T-helper 2 cell (primary cell): ENCODE measurements at places on chromosomes 16 and 17.
A peak's percentile ranks its signal among the peaks of the same experiment; 100 is the strongest.

GRCh38 chr17:32261417-32261736 is 4.3 kb upstream of the RHBDL3 start:
- DNase-seq: no peak

- no peak for DNase-seq
Observed at GRCh38 chr16:87897521-87898505, 28.5 kb upstream of the SLC7A5 start.

- no peak for DNase-seq
Observed at GRCh38 chr17:74879308-74879707, 6.5 kb upstream of the FDXR start.

DNA sequence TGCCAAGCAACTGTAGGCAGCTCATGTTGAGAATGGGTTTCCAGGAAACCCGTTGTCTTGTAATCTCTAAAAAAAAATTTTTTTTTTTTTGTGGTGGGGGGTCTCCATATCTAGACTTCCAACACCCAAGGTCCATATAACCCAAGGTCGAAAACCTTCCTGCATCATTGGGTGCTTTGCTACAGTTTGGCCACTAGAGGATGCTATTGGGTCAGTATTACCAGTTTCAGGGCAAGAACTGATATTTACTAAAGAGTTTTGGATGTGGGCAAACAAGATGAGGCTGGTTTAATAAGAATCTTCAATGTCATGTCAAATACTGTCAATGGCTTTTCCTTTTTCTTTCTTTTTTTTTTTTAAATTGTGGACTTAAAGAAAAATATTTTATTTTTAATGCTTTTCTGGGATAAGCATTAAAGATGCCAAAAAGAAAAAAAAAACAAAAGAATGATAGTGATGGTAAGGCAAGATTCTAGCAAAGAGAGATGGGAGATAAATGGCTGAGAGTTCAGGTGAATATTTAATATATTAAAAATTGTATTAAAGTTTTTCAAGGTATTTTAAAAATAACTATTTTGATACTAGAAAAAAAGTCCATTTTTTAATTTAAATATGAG is 62.2 kb downstream of the DHRS7C start:
- DNase-seq: no peak

DNA sequence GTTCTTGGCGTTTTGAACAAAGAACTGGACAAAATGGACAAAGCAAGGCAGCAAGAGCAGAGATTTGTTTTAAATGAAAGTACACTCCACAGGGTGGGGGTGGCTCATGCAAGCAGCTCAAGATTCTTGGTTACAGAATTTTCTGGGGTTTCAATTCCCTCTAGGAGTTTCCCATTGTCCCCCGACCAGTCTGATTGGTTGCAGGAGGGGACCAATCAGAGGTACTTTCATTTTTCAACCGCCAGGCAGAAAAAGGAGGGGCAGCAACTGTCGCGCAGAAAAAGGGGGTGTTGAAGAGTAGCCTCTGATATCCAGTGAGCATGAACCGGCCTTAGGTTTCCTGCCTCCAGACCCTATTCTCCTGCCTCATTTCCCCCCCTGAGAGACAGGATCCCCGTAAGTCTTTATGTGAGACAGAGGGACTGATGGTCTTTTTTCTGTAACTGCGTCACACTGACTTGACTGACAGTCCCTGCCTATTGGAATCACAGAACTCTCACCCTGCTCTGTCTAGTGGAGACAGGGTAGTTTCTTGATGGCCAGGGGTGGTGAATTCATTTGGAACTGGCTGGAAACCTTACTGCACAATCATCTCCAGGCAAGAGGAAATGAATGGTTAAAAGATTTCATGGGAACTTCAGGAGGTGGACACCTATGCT is 59.4 kb upstream of the ALOX12 start:
- no peak for DNase-seq

DNA sequence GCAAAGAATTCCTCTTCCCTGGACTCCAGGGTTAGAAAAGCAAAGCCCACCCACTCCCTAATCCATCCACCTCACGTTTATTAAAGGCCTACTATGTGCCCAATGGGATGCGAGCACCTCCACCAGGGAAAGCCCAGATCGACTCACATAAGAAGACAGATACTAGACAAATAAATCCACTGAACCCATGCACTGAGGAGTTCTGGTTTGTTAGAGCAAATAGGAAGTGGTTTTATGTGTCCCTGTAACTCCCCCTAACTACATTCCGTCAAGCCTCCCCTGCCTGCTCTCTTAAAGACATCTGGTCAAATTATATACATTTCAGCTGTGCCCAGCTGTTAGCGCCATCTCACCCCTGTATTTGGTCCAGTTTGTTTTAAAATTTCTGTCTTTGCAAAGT is 218.5 kb upstream of the RPL38 start:
- DNase-seq: no peak

DNA sequence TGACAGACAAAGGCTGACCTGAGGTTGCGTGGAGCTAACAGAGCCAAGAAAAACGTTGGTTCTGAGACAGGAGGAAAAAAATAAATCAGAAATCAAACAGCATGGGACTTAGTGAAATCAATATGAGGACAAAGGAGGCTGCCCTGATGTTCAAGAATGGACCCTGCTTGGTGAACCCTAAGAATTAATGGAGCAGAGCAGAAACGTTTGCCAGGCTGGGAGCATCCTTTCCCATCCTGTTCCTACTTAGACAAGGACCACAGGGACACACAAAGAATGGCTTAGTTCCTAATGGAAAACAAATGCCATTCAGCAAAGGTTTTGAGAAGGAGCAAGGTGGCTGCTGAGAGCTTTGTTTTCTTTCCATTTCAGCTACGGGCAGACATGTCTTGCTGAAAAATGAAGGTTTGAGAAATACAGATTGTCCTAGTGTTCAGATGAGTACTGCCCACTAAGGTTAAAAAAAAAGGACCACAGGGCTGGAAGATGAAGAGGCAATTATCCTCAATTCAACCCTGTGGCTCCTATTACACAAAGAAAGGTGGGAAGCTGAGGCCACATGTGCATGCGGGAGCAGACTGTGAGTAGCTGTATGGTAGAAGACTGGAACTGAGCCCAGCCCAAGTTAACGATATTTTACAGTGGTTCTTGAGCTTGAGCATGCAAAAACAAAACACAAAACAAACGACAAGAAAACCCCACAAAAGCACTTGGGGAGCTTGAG is 230.1 kb downstream of the SLC39A11 start:
- no peak for DNase-seq

GRCh38 chr16:79876332-79876730 is 275.8 kb upstream of the MAF start:
- DNase-seq: no peak

DNA sequence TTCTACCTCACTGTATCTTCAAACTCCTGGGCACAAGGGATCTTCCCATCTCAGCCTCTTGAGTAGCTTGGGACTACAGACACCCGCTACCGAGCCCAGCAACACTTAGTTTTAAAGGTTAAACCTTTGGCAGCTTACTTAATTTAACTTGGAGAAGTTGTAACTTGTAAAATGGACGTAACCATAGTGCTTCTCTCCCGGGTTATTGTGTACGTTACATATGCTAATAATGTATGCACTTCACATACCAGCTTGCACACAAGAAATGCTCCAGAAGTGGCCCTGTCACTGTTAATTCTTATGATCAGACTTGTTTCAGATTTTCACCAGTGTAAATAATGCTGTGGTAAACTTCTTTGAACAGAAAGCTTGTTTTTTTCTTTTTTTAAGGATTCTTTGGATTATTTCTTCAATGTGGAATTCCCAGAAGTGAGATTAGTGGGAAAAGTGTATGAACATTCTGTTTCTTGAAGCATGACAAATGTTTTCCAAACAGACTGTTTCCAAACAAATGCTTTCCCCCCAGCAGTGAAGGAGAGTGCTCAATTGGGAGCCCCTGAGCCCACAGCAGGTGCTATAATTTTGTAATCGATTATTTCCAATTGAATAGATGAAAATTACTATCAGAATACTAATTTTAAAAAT is 61.5 kb downstream of the EPN2 start:
- no peak for DNase-seq

- no peak for DNase-seq
Observed at GRCh38 chr16:19882186-19882585, 2.5 kb downstream of the GPRC5B start.

- DNase-seq: no peak
Observed at GRCh38 chr17:17090642-17091103, 48.4 kb downstream of the MPRIP start.

DNA sequence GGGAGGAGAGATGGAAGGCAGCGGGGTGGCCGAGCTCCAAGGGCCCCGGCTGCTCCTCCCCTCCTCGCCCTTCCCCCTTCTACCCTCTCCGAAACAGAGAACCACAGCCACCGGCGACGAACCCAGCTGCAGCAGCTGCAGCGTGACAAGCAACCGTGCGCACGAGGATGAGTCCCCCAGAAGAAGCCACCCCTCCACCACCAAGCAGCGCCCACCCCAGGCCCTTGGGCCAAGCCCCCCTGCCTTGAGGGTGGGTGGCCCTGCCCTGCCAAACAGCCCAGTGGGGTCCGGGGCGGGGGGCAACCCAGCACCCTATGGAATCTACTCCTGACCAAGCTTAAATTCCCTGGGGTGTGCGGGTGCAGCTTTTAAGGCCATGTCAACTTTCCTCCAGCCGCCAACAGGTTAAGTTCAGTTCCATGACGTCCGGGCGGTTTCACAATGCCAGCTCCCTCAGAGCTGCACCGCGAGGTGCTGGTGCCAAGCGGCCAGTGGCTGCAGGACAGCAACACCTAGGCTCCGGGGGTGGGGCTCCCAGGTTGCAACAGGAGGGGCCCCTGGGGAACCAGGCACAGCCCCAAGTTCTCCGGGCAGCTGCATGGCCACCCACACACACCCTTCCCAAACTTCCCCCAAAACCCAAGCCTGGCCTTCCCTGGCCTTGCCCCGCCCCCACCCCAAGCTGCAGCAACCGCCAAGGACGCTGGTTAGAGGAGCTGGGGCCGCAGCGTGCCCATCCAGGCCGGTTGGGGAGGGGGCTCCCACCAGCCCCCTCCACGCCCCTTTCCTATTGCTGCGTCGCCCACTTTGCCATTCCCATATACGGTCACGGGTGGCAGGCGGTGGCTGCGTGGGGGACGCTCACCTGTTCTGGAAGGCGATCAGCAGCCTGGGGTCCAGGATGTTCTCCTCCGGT is 2.0 kb downstream of the CBX4 start:
- DNase-seq: no peak

- no peak for DNase-seq
Observed at GRCh38 chr17:17732892-17733670, 51.8 kb downstream of the RAI1 start.

GRCh38 chr17:59651346-59651745 is 31.7 kb downstream of the CLTC start:
- peak; percentile 59 for DNase-seq

DNA sequence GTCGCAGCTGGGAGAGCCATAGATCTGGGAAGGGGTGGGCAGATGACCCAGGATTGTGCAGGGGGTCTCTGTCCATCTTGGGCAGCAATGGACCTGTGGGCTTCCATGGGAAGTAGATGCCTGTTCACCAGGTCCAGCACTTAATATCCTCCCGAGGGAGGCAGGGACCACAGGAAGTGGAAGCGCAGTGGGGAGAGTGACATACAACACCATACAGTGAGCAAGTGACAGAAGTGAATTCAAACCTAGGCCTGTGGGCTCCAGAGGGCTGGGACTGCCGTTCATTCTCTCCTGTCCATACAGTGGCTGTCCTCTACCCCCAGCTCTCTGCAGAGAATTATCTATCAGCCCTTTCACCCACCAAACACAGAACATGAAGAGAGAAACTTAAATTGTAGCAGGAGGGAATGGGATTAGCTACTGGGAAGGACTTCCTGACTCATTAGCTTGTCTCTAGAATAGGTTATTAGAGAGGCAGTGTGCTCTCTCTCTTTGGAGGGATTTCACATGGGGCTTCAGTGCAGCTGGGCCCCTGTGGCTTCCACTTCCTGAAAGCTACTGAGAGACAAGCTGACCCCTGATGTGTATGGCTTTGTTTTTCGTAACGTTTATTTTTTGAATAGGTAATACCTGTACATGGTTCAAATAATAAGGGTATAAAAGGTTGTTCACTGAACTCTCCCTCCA is 13.1 kb upstream of the SEZ6 start:
- DNase-seq: no peak

DNA sequence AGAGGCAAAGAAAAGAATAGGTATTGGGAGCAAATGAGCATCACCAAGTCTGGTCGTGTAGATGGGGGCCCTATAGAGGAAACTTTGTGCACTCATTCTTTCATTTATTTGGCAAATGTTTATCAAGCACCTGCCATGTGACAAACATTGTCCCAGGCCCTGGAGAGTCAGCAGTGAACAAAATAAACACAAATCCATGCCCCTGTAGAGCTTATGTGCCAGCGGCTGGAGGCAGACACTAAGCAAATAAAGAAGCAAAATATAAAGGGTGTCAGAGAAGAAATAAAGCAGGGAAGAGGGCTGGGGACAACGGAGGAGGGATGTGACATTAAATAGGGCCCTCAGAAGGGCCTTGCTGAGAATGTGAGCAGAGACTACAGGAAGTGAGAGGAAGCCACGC is 45.5 kb downstream of the KATNIP start:
- DNase-seq: no peak

DNA sequence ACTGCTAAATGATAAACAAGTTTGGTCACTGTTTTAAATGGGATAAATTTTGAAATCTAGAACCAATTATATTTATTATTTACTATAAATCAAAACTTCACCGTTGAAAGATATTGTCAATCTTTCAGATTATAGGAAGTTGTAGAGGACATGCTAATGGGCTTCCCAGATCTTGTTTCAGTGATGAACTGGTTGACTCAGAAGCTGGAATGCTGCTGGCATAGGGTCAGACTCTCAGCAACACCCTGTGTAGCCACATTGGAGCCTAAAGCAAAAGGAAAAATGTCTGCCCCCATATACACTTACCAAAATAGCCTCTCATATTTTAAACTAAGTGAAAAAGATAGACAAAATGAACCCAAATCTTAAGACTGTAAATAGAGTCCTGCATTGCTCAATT is 916.9 kb upstream of the SOX9 start:
- no peak for DNase-seq

DNA sequence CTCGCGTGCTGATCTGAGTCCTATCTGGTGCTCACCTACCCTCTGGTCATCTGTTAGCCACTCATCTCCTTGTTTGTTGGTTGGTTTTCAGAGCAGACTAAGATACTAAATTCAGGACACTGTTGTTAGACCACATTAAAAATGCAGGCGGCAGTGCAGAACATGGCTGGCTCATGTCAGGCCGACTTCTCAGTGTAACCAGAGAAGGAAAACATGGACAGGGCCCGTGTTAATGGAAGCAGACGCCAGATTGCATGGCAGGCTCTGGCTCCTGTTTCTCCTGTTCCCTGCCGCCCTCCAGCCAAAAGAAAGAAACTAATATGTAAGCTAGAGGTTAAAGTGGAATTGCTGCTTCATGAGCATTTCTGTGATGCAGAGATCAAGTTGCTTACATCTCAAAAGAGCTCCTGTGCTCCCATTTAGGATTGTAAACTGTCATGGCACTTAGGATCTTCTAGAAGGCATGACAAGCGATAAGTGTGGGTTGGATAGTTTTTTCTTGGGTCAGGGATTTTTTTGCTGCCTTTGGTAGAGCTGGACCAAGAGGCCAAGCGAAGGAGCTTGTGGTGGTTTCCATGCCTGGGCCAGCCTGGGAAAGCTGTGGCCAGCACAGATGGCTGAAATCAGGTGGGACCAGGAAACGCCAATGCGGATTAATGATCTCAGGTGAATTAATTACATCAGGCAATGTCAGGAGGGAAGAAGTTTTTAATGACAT is 56.1 kb downstream of the YPEL2 start:
- no peak for DNase-seq
